ENCODE measurements at places on chromosomes 7 and 10.

DNA sequence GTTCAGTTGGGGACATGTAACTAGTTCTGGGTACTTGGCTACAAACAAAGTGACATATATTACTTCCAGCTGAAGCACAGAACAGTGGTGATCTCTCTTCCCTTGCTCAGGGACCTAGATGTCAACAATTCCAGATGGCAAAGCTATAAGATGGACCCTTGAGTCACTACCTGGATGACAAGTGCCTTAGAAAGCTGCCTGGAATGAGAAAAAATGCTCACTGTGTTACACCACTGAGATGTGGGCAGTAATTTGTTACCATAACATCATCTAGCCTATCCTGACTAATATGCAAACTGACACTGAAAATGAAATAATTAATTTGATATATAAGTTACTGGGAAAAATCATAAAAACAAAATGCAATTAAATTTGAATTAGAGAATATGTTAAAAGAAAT is 16.4 kb upstream of the CTTNBP2 start:
- DNase-seq: no peak

- DNase-seq: no peak
These were observed 43.9 kb upstream of the SRGN start for GRCh38 chr10:69043931-69044531.

DNA sequence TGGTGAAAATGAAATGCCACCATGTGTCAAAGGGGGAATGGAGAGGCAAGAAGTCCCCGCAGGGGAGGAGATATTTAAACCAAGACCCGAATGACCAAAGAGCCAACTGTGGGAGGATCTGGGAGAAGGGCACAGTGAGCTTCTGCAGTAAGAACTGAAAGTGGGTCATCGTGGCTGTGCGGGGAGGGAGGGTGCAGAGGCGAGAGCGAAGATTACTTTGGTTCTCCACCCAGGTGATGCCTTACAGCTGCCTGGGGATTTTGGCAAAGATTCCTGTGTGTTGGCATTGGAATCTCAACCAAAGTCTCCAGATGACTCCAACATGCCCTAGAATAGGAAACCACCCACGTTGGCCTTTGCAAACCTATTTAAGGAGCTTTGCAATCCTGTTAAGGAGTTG is 44.2 kb upstream of the ADAM12 start:
- DNase-seq: no peak

DNA sequence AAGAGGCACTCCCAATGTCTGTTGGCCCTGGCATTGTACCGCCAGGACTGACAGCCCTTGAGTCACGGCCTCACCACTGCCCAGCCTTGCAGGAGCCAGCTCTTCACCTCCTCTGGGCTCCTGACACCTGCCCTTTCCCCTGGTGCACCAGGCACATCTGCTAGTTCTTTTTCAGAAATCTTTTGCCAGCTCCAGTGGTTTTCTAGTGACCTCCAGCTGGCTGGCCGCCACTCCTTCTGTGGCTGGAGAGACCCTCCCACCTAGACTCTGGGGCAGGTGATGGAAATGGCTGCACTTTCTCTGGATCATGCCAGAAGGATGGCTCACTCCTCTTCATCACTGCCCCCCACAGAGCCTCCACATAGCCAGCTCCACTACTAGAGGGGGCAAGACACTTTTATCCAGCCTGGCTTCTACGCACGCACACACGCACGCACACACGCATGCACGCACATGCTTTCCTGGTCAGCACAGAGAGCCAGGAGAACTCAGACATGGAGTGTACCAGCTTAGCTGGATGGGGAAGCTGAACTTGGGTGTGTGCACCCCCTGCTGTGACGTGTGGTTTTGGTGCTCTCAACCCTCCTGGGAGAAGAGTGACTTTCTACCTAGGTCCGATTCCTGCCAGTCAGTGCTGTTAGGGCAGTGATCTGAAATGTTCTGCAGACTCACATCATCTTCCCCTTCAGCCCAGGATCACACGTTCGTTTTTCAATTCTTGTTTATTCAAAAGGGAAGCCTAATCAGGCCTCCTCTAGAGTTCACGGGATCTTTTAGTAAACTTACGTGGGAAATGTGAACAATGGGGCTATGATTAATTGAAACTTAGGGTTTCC is 222.0 kb downstream of the PRPF18 start:
- no peak for DNase-seq

DNA sequence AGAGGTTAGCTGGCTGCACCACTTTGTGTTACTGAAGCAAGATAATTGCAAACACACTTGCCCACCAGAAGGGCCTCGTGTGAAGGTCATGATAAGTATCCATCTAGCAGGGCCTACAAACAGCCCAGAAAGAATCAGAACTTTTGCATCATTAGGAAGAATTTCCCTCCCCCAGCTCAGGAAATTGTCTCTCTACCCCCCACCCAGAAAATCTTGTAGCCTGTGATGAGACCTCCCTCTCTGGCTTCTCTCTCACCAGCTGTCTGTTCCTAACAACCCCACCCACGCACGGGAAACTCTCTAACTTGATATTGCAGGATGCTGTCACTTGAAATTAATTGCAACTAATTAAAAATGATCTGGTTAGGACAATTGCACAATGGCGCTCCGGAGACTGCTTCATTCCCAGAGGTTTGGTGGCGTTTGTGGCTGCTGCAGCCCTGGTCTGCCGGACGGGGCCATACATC is 34.5 kb downstream of the ZNF503 start:
- no peak for DNase-seq

GRCh38 chr10:71040846-71041605 is 152.7 kb upstream of the PCBD1 start:
- no peak for DNase-seq

DNA sequence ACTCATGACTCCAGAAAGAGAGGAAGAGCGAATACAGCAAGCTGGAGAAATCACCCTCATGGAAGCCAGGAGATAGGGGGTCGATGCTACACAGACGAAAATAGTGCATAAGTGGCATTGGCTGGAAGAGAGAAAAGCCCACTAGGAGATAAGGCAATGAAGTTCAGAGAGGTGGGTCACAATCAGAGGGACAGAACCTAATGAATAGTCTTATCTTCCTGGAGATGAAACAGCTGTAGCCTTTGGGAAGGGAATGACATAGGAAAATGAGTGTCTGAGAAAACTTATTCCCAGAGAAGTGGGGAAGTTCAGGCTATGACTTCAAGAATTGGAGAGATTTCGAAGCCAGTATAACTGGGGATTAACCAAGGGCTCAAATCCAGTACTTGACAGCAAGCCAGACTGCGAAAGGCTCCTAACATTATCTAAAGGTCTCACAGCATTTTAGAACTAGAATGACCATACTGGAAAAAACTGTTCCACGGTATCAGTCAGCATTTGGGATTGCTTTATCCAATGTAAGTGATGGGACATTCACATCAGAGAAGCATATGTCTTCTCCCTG is 211.1 kb downstream of the ZNF365 start:
- no peak for DNase-seq

GRCh38 chr7:116546054-116546453 is 21.2 kb downstream of the CAV1 start:
- DNase-seq: no peak

DNA sequence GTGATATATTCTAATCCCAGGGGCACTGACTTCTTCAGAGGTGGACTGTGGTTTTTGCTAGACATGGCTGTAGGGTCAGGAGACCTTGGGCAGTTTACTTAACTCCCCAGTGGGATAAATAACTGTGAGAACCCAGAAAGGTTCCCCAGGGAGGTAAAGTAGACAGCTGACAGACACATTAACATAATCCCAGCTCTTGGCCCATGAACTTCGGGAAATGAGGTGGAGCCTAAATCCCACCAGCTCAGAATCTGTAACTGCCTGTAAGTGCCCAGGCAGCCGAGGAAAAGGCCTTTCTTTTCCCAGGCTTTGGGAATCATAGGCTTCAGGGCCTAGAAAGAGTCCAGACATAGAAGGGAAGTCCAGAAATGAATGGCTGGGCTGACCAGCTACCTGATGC is 106.0 kb downstream of the LRRC18 start:
- no peak for DNase-seq

DNA sequence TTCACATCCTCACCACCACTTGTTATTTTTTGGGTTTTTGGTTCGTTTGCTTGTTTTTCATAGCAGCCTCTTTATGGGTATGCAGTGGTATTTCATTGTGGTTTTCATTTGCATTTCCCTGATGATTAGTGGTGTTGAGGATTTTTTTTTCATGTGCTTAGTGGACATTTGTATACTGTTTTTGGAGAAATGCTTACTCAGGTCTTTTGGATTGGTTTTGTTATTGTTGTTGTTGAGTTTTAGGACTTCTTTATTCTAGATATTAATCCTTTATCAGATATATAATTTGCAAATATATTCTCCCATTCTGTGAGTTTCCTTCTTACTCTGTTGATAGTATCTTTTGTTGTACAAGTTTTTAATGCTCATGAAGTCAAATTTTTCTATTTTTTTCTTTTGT is 42.8 kb downstream of the GAD2 start:
- no peak for DNase-seq

DNA sequence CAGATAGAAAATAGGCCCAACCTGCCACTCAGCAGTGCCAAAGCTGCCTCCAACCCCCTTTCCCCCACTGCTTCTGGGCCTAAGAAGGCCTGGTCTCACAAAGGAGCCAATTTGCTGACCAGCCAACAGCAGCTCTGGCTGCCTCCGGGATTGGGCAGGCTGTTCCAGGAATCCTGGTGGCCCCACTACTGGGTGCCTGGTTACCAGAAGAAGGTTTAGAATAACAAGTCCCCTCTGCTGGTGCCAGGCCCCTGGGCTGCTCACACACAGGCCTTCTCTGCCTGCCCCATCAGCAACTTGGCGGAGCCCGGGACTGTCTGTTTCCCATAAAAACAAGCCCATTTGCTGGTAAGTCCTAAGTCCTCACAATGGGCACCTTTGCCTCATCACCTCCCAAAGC is 1.2 kb downstream of the PHKG1 start:
- no peak for DNase-seq

GRCh38 chr7:36777062-36777461 is 52.8 kb upstream of the AOAH start:
- no peak for DNase-seq

DNA sequence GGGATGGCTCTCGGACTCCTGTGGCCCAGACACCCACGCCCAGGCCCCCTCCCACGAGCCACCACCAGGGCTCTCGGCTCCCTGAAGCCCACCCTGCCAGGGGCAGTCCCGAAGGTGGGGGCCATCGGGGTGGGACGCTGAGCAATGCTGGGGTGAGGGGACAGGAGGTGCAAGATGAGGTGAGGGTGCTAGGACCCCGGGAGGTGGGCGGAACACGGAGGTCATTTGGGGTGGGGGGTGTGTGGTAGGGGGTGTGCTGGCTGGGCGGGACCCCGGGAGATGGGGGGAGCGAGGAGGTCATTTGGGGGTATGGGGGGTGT is 17.0 kb upstream of the LFNG start:
- no peak for DNase-seq

DNA sequence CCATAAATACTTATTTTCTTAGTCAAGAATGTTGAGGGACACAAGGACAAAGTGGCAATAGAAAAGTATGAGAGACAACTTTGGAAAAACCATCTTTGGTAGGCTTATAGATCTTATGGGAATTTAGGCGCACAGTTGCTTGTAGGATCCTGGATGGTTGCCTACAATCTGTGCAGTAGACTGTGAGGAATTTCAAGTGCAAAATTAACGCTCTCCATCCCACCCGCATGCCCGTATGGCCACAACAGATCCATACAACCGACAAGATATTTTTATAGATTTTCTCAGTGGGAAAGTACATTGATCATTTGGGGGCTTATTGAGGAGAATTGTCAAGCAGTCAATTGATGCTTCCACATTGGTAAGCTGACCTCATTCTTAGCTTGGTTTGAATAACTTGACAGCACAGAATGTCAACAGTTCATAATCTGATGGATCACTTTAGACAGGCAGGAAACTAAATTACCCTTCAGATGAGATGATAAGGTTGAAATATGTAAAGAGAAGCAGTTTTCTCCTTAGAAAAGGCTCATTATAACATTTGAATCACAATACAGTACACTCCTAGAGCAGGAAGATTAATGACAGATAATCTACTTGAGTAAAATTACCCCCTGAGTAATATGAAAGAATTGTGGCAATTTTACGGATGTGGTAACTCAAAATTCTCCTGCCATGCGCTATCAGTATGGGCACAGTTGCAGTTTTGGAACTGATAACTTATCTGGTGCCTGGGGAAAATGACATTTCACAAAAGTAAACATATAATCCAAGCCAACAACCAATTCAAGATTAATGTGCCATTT is 479.7 kb downstream of the KIF20B start:
- no peak for DNase-seq

GRCh38 chr10:21171936-21172541 is 274.9 kb upstream of the NEBL start:
- DNase-seq: no peak

GRCh38 chr10:48464121-48464870 is 140.6 kb downstream of the ARHGAP22 start:
- DNase-seq: no peak

DNA sequence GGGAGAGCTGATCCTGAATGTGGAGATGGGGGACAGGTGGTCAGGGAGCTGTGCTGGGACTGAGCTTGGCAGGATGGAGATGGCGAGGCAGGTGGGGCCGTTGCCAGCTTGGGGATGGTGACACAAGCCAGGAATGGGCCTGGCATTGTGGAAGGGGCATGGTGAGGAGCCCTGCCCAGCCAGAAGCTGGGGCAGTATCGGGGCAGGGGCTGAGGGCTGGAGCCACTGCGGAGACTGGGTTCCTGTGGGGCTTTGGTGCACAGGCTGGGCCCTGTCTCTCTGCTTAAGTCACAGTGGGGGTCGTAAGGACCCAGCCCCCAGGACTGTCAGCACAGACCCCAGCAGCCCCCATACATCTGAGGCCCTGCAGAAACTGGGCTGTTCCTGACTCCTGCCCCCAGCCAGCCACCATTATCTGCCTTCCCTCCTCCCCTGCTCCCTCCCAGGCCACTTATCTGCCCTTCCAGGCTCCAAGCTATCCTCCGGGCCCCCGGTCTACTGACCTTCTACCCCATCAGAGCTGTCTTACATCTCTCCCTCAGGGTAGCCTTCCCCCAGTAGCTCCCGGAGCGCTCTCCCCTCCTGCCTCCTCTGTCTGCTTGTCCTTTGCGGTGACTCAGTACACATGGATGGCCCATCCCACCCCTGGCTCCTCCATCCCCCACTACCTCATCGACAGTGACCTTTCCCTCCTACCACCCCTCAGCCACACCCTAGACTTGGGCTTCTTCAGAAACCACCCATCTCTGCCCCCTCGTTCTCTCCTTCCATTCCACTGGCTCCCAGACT is 44.2 kb downstream of the PPIF start:
- no peak for DNase-seq

DNA sequence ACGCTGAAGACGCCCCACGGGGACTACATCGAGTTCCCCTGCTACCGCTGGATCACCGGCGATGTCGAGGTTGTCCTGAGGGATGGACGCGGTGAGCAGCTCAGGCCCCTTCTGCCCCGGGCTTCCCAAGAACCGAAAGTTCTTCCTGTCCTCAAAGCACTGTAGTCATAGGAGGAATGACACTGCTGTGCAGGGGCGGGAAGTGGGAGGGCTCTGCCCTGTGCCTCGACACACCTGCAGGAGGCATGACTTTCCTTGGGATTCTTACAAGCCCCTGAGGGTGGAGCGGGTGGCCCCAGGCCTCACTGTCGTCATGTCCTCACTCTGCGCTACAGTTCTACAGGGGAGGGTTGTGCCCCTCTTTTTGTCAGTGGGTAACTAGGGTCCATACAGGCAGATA is 8.6 kb downstream of the ALOX5 start:
- no peak for DNase-seq

GRCh38 chr10:125783957-125784356 is 8.3 kb upstream of the MMP21 start:
- DNase-seq: no peak

GRCh38 chr7:100476903-100477870 is 1.8 kb downstream of the TSC22D4 start:
- DNase-seq: no peak

- DNase-seq: no peak
These were observed 39.6 kb upstream of the CACNB2 start for GRCh38 chr10:18100669-18101068.

Data from activated T-cell treated with anti-CD3 and anti-CD28 coated beads for 4 hours (primary cell).